ENCODE measurements at places on chromosomes 16 and 17. TPM values are rescaled to one million over a fixed set of nuclear protein-coding genes. Genes with fewer than 3 reads are reported as not detected.
A peak's percentile ranks its signal among the peaks of the same experiment; 100 is the strongest.

GRCh38 chr16:48201515-48202201 lies 42.4 kb upstream of the LONP2 start:
- H3K27me3 ChIP-seq, result peaks cover 2% of the 10 kb centered on the region
- H3K27ac ChIP-seq, result no peak overlapping the region
- no peaks in the 10 kb centered on the region for H3K4me1 ChIP-seq
- DNase-seq, result no peak

DNA sequence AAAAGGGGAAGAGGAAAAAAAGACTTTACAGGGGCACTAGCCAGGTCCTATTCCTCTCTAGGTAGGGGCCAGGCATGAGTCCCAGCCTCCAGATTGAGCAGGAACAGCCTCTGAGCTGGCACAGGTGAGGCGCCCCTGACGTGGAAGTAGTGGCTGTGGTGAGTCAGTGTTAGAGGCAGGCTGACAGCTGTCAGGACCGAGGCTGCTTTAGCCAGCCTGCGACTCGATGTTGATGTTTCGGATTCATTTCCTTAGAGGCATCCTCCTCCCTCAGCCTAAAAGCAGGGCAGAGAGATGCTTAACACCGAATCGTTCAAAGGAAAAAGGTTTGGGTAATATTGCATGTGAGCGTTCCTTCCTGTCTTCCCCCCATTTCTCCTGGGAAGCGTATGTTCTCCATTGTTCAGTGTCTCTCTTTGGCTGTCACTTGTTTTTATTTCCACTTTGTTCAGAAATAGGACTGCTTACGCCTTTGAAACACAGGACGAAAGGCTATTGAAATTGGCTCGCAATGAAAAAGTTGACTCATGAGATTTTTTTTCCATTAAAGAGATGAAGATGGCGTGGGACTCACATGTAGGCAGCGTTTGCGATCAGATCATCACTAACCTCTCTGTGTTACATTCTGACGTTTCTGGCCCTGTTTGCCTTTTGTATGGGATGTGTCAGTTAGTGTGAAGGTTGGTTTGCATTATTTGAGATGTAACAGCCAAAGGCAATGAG lies 1.3 kb downstream of the KIAA0513 start:
- peak overlapping the region; percentile 61 for H3K27ac ChIP-seq
- peak; percentile 71 for DNase-seq
- no peaks in the 10 kb centered on the region for H3K36me3 ChIP-seq
- H3K4me3 ChIP-seq, result peak overlapping the region; percentile 84
- no peaks in the 10 kb centered on the region for H3K27me3 ChIP-seq
- H3K4me1 ChIP-seq, result peaks cover 19% of the 10 kb centered on the region

GRCh38 chr16:52552643-52553042 lies 5.7 kb upstream of the TOX3 start:
- no peaks in the 10 kb centered on the region for H3K36me3 ChIP-seq
- no peak for DNase-seq
- H3K4me1 ChIP-seq, result no peaks in the 10 kb centered on the region
- peaks cover 11% of the 10 kb centered on the region for H3K27me3 ChIP-seq

- H3K4me3 ChIP-seq, result no peak overlapping the region
- H3K36me3 ChIP-seq, result no peaks in the 10 kb centered on the region
- no peaks in the 10 kb centered on the region for H3K4me1 ChIP-seq
- no peaks in the 10 kb centered on the region for H3K27me3 ChIP-seq
Measured at GRCh38 chr17:45186801-45187354, 25.2 kb downstream of the HEXIM2 start.

DNA sequence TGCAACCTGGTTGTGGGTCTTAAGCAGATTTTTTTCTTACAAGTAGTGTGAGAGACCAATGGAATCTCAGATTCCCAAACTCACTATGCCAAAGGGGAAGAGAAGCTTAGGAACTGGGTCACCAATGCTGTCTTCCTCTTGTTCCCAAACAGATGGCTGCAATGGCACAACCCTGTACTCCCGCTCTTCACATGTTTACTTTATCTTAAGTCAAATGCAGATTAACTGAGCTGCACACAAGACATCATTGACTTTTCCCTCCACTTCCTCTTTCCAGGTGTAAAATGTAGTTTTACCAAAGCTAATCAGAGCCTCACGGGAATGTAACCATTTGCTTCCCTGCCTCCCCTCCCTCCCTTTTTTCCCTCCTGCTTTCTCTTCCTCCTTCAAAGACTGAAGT lies 14.4 kb upstream of the CD300E start:
- H3K36me3 ChIP-seq, result no peaks in the 10 kb centered on the region
- H3K4me1 ChIP-seq, result no peaks in the 10 kb centered on the region
- no peak for DNase-seq
- H3K27me3 ChIP-seq, result no peaks in the 10 kb centered on the region
- H3K27ac ChIP-seq, result no peak overlapping the region
- H3K4me3 ChIP-seq, result no peak overlapping the region

DNA sequence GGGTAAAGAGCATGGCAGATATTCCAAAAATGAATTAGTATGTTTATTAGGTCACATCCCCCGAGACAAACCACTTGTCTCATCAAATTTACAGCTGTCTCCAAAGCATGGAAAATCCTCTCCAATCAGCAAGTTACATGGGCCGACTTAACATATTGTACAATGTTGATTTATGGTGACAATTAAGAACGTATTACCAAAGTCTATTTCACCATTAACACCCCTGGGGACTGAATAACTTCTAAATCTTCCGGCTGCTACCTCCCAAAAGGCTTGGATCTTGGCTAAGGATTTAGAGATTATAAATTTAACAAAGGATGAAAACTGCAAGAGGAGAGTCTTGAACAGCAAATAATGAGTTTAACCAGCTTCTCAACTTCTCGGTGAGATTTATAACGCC lies 311.9 kb downstream of the NPIPA8 start:
- no peaks in the 10 kb centered on the region for H3K36me3 ChIP-seq
- no peak overlapping the region for H3K27ac ChIP-seq

DNA sequence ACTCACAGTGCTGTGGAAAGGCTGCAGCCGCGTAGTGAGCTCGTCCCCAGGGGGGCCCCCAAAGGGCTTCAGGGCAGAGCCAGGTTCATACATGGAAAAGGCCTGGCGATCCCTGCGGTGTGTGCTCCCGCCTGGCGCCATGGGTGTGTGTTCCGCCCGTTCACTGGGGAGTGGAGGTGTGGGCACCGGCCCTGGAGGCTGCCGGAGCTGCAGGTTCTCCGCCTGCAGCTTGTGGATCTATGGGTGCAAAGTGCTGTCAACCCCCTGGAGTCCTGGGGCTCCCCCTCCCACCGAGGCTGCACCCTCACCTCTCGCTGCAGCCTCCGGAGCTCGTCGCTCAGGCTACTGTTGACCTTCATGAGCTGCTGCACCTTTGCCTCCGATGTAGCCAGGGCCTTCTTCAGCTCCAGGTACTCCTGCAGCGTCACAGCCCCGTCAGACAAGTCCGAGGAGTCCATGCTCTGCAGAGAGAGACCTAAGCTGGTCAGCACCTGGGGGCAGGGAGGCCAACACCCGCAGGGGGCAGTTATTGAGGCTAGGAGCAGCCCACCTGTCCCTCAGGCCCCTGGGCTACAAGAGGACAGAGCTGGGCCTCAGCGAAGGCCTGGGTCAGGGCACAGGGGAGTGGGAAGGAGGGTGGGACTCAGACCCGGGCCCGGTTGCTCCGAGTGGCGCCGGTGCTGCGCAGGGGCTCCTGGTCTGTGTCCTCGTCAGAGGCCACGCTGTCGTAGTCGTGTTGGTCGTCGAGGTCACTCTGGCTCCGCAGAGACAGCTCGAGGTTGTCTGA lies 7.9 kb downstream of the TP53I13 start:
- no peaks in the 10 kb centered on the region for H3K27me3 ChIP-seq
- no peak overlapping the region for H3K4me3 ChIP-seq
- no peak for DNase-seq
- H3K27ac ChIP-seq, result no peak overlapping the region

- H3K27ac ChIP-seq, result no peak overlapping the region
- H3K27me3 ChIP-seq, result peaks cover 21% of the 10 kb centered on the region
- DNase-seq, result no peak
- no peaks in the 10 kb centered on the region for H3K36me3 ChIP-seq
Measured at GRCh38 chr16:19881783-19882182, 2.9 kb downstream of the GPRC5B start.

DNA sequence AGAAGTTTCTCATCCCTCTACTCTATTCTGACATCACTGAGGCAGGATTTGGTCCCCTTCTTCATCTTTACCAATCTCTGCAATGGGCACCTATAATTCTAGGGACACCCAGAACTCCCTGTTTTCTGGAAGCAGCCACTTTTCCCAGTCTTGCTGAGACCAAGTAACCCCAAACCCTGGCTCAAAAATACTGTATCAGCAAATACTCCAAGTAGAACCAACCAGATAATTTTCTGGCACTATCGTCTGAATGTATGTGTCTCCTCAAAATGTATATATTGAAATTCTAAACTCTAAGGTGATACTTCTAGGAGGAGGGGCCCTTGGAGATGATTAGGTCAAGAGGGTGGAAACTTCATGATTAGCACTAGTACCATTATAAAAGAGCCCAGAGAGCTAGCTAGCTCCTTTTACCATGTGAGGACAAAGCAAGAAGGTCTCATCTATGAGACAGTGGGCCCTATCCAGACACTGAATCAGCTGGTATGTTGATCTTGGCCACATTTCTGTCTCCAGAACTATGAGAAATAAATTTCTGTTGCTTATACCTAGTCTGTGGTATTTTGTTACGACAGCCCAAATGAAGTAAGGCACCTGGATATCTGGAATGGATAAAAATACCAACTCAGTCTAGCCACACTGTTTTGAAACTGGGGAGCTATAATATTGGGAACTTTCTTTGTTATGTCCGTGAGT lies 464.4 kb downstream of the CDH11 start:
- DNase-seq, result peak; percentile 94
- H3K27me3 ChIP-seq, result no peaks in the 10 kb centered on the region
- peak overlapping the region; percentile 88 for H3K27ac ChIP-seq
- peaks cover 22% of the 10 kb centered on the region for H3K4me1 ChIP-seq
- no peak overlapping the region for H3K4me3 ChIP-seq
- no peaks in the 10 kb centered on the region for H3K36me3 ChIP-seq

DNA sequence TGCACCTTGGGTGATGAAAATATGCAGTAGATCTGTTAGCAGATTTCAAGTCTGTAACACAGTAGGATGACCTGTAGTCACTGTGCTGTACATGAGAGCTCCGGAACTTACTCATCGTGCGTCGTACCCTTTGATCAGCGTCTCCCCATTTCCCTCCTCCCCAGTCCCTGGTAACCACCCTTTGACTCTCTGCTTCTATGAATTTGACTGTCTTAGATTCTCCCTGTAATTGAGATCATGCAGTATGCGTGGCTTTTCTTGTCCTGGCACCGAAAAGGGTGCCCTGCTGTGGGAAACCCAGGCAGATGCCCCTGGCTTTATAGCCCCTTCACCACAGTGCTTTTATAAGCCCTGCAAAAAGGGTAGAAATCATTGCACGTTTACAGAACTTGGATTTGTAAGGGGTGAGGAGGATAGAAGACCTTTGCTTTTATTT lies 20.5 kb downstream of the CLEC16A start:
- no peak overlapping the region for H3K27ac ChIP-seq
- no peaks in the 10 kb centered on the region for H3K27me3 ChIP-seq
- no peak overlapping the region for H3K4me3 ChIP-seq
- peaks cover 4% of the 10 kb centered on the region for H3K36me3 ChIP-seq
- H3K4me1 ChIP-seq, result peaks cover 24% of the 10 kb centered on the region

- H3K27me3 ChIP-seq, result no peaks in the 10 kb centered on the region
- peaks cover 49% of the 10 kb centered on the region for H3K4me1 ChIP-seq
- no peak overlapping the region for H3K4me3 ChIP-seq
- H3K27ac ChIP-seq, result peak overlapping the region; percentile 83
- H3K36me3 ChIP-seq, result no peaks in the 10 kb centered on the region
- no peak for DNase-seq
Measured at GRCh38 chr17:17692353-17693252, 11.3 kb downstream of the RAI1 start.

DNA sequence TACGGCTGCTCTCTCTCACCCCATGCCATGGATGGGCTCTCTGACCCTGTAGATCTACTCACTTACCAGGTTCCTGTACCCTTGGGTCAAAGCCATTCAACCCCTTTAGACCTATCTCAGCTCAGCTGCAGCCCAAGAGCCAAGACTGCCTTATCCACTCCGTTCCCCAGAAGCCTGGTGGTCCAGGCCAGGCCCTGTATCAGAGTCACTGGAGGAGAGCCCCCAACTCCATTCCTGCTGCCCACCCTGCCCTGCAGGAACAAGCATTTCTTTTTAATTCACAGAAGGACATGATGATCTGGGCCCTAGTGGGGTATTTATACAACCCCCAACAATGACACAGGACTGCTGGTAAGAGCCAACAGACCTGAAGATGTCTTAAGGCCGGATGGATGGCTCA lies 76.8 kb downstream of the AIPL1 start:
- no peaks in the 10 kb centered on the region for H3K36me3 ChIP-seq
- no peak overlapping the region for H3K27ac ChIP-seq
- no peak overlapping the region for H3K4me3 ChIP-seq
- H3K4me1 ChIP-seq, result no peaks in the 10 kb centered on the region
- no peaks in the 10 kb centered on the region for H3K27me3 ChIP-seq
- no peak for DNase-seq

- no peaks in the 10 kb centered on the region for H3K27me3 ChIP-seq
- H3K4me3 ChIP-seq, result no peak within 1 kb of the TSS
- peak; percentile 78 for DNase-seq
- peaks cover 4% of the 10 kb centered on the region for H3K4me1 ChIP-seq
Measured at GRCh38 chr16:72172105-72173034, at the start of gene PMFBP1. PMFBP1 (minus strand) TSS chr16:72172155; CDS start chr16:72171208, 947 bp downstream.

- H3K27me3 ChIP-seq, result no peaks in the 10 kb centered on the region
- peaks cover 2% of the 10 kb centered on the region for H3K36me3 ChIP-seq
- H3K27ac ChIP-seq, result no peak overlapping the region
- H3K4me3 ChIP-seq, result no peak overlapping the region
- peaks cover 4% of the 10 kb centered on the region for H3K4me1 ChIP-seq
Measured at GRCh38 chr16:1787322-1788094, 4.7 kb downstream of the NUBP2 start.

GRCh38 chr16:12539185-12539929 lies 264.3 kb downstream of the CPPED1 start:
- DNase-seq, result peak; percentile 71
- no peak overlapping the region for H3K4me3 ChIP-seq
- H3K4me1 ChIP-seq, result peaks cover 21% of the 10 kb centered on the region
- no peaks in the 10 kb centered on the region for H3K36me3 ChIP-seq
- no peaks in the 10 kb centered on the region for H3K27me3 ChIP-seq
- H3K27ac ChIP-seq, result peak overlapping the region; percentile 25

GRCh38 chr17:3879591-3880417 lies 13.0 kb downstream of the CAMKK1 start:
- DNase-seq, result no peak
- H3K27me3 ChIP-seq, result no peaks in the 10 kb centered on the region
- no peak overlapping the region for H3K4me3 ChIP-seq
- no peak overlapping the region for H3K27ac ChIP-seq
- peaks cover 9% of the 10 kb centered on the region for H3K36me3 ChIP-seq

Gene CCDC40
- total RNA-seq, result 7.0 TPM

Gene MRPL10
- total RNA-seq, result 29.8 TPM

Gene EVPLL
- not detected for total RNA-seq

Gene SLC22A31
- total RNA-seq, result 0.58 TPM

Gene HCRT
- not detected for total RNA-seq

Gene DLX4
- not detected for total RNA-seq

Gene STH
- not detected for total RNA-seq

Gene SOX9
- total RNA-seq, result 33.8 TPM

Gene TM4SF5
- not detected for total RNA-seq

Gene MON1B
- 40.5 TPM for total RNA-seq

Gene GOSR2
- 67.0 TPM for total RNA-seq

Gene KRTAP2-1
- not detected for total RNA-seq

Gene PLD2
- total RNA-seq, result 21.4 TPM

Gene PRSS21
- not detected for total RNA-seq

Gene AMZ2
- 76.2 TPM for total RNA-seq
